ENCODE measurements at places on chromosomes 1 and 21. TPM values are rescaled to one million over a fixed set of nuclear protein-coding genes. Genes with fewer than 3 reads are reported as not detected.

The SERPINC1 gene
- total RNA-seq: not detected

The ZNF593OS gene
- not detected for total RNA-seq

The AMY1A gene
- total RNA-seq: not detected

The TENT5C gene
- total RNA-seq: 10.2 TPM

The CYP4A11 gene
- total RNA-seq: 0.48 TPM

The GPA33 gene
- total RNA-seq: 0.16 TPM

The DNALI1 gene
- 29.4 TPM for total RNA-seq

The ZNF691 gene
- total RNA-seq: 5.8 TPM

The LAMB3 gene
- total RNA-seq: 23.9 TPM

The PLCH2 gene
- 0.16 TPM for total RNA-seq

The RGS1 gene
- total RNA-seq: 210 TPM

The GADD45A gene
- 55.4 TPM for total RNA-seq

The WLS gene
- total RNA-seq: 76.3 TPM

The LAD1 gene
- total RNA-seq: 18.0 TPM

- peak overlapping the region; percentile 80 for H3K27ac ChIP-seq
- H3K36me3 ChIP-seq: no peaks in the 10 kb centered on the region
- H3K4me3 ChIP-seq: no peak overlapping the region
- H3K4me1 ChIP-seq: peaks cover 7% of the 10 kb centered on the region
- no peaks in the 10 kb centered on the region for H3K27me3 ChIP-seq
These were observed 41.3 kb downstream of the RIPK4 start for GRCh38 chr21:41725421-41726031.

- H3K27ac ChIP-seq: no peak overlapping the region
- DNase-seq: no peak
- H3K4me3 ChIP-seq: no peak overlapping the region
- H3K27me3 ChIP-seq: no peaks in the 10 kb centered on the region
- no peaks in the 10 kb centered on the region for H3K36me3 ChIP-seq
- no peaks in the 10 kb centered on the region for H3K4me1 ChIP-seq
These were observed 52.1 kb upstream of the DIPK1A start for GRCh38 chr1:93013145-93014065.

- no peaks in the 10 kb centered on the region for H3K36me3 ChIP-seq
- no peak for DNase-seq
- no peaks in the 10 kb centered on the region for H3K4me1 ChIP-seq
- H3K27me3 ChIP-seq: no peaks in the 10 kb centered on the region
- no peak within 1 kb of the TSS for H3K27ac ChIP-seq
These were observed at the start of gene BECN2 for GRCh38 chr1:241957692-241958494. Gene BECN2 (plus strand): TSS chr1:241957767. CDS start chr1:241957767, 0 bp downstream.

- no peaks in the 10 kb centered on the region for H3K4me1 ChIP-seq
- H3K4me3 ChIP-seq: no peak overlapping the region
- DNase-seq: no peak
- no peak overlapping the region for H3K27ac ChIP-seq
- no peaks in the 10 kb centered on the region for H3K36me3 ChIP-seq
These were observed 163.0 kb upstream of the GORAB start for GRCh38 chr1:170369000-170369399.

DNA sequence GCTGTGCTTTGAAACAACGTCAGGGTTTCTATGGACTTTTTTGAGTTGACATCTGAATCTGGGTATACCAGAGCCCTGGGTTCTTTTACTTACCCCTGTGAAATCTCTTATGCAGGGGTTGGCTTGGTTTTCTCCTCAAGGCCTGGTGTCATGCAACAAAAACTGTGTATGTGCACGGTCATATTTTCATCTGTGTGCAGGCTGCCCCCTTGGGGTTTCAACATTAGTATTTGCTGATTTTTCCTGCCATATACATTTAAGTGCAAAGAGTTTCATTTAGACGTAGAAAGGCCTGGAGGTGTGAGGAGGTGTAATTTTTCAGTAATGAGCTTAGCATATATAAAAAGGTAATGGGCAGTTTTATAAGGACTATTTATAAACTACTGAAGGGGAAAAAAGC lies 22.0 kb upstream of the ZBTB18 start:
- no peak overlapping the region for H3K27ac ChIP-seq
- no peak overlapping the region for H3K4me3 ChIP-seq
- H3K4me1 ChIP-seq: no peaks in the 10 kb centered on the region

GRCh38 chr1:214455971-214456867 lies 95.2 kb downstream of the PTPN14 start:
- H3K27me3 ChIP-seq: no peaks in the 10 kb centered on the region
- no peak for DNase-seq
- H3K4me1 ChIP-seq: no peaks in the 10 kb centered on the region
- H3K4me3 ChIP-seq: no peak overlapping the region

- no peaks in the 10 kb centered on the region for H3K36me3 ChIP-seq
- no peak overlapping the region for H3K4me3 ChIP-seq
- no peak overlapping the region for H3K27ac ChIP-seq
- H3K4me1 ChIP-seq: no peaks in the 10 kb centered on the region
These were observed 38.3 kb downstream of the PRDM15 start for GRCh38 chr21:41840880-41841279.

DNA sequence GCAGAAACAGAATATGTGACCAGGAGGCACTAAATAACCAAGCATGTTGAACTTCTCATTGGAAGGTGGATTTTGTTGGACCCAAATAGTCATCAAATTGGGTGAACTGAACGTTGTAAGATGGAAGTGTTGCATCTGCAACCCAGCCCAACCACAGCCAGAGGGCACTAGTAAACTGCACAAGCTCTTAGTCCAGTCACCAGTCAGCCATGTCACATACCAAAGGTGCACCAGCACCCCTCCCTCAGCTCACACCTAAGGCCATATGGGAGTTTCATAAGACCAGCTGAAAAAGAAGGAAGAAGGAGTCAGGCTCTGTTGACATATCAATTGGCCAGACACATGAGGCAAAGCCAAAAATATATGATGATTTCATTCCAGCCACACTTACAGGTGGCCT lies 481.7 kb upstream of the NR5A2 start:
- no peak overlapping the region for H3K4me3 ChIP-seq
- no peak overlapping the region for H3K27ac ChIP-seq
- H3K4me1 ChIP-seq: no peaks in the 10 kb centered on the region

- H3K4me3 ChIP-seq: no peak overlapping the region
- no peaks in the 10 kb centered on the region for H3K27me3 ChIP-seq
- DNase-seq: no peak
- H3K4me1 ChIP-seq: no peaks in the 10 kb centered on the region
- no peaks in the 10 kb centered on the region for H3K36me3 ChIP-seq
- no peak overlapping the region for H3K27ac ChIP-seq
These were observed 12.9 kb upstream of the KCNJ15 start for GRCh38 chr21:38243732-38244406.

DNA sequence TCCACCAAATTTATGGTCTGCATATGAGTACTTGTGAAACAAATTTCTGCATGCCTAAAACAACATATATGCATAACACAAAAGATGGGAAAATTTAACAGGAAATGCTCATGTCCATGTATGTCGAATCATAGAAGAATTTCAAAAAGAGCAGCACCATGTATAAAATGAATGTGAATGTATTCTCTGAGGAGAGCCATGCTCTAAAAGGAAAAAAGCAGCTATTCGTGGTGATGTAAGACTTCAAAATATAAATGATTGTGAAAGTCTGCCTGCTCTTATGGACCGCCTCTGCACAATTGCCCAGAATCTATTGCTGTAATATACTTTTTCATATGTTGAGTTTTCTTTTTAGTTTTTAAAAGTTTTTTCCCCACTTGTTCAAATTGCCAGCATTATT lies 66.8 kb downstream of the EPB41 start:
- H3K4me1 ChIP-seq: no peaks in the 10 kb centered on the region
- H3K36me3 ChIP-seq: no peaks in the 10 kb centered on the region
- no peak overlapping the region for H3K27ac ChIP-seq
- H3K27me3 ChIP-seq: no peaks in the 10 kb centered on the region
- no peak overlapping the region for H3K4me3 ChIP-seq
- DNase-seq: no peak

GRCh38 chr1:161073474-161074121 lies 3.9 kb upstream of the ARHGAP30 start:
- no peak overlapping the region for H3K4me3 ChIP-seq
- DNase-seq: peak; percentile 69
- H3K36me3 ChIP-seq: no peaks in the 10 kb centered on the region
- peak overlapping the region; percentile 63 for H3K27ac ChIP-seq

DNA sequence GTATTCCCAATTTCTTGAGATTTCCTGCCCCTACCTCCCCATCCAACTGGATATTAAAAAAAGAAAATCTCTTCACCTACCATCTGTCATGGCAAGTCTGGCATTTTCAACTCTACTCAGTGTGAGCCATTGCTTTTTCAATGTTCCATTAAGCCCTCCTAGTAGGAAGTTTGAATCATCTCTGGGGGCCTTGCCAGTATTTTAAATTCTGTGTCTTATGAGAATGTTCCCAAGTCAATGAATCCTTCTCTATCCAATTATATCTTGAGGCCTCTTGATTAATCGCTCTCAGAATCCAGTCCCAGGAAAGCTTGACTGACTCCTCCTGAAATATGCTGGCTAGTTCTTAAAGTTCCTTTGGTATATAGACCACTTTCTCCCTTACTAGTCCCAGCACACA lies 91.5 kb downstream of the NGF start:
- DNase-seq: no peak
- H3K4me3 ChIP-seq: no peak overlapping the region
- no peaks in the 10 kb centered on the region for H3K36me3 ChIP-seq
- no peak overlapping the region for H3K27ac ChIP-seq
- H3K27me3 ChIP-seq: no peaks in the 10 kb centered on the region
- H3K4me1 ChIP-seq: no peaks in the 10 kb centered on the region

DNA sequence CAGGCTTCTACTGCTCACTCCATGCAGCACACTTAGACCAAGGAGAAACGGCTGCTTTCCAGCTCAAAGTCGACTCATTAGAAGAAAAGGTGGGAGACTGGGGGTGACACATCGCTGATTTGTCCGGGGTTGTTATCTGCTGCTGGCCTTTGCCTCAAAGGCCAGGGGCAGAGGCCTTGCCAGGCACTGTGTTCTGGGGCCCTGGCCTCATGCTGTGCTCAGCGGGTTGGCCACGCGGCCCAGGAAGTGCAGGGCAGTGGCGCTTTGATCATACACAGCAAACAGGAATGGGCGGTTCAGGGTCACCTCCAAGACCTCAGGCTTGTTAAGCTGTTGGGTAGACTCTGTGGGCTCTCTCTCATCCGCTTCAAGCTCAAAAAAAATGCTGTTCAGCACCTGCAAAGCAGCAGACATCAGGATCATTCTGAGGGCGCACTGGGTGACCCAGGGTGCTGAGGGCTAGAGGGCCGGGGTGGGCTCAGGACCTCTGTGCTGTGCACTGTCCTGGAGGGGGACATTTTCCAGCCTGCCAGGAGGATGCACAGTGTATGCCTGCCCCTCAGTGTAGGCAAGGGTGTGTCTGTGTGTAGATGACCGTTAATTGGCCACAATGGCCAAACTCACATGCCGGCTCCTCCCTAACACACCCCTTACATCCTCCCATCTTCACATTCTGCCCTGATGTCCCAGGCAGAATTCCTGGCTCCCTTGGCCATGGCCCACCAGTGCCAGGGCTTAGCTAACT lies 10.8 kb downstream of the AGT start:
- no peak overlapping the region for H3K27ac ChIP-seq
- H3K27me3 ChIP-seq: no peaks in the 10 kb centered on the region
- no peak overlapping the region for H3K4me3 ChIP-seq
- H3K4me1 ChIP-seq: no peaks in the 10 kb centered on the region

DNA sequence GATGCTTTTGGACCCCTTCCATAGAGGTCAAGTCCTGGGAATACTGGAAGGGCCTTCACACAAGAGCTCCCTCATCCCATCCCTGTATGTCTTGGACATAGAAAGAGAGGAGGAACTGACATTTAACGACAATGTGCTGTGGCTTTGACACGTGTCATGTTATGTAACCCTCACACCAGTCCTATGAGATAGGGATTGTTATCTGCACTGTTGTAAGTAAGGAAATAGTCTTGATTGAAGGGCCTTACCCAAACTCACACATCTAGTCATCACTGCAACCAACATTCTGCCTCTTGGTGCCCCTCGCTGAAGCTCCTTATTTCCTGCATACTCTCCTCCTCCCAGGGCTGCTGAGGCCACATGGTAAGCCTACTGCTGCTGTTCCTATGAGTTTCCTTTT lies 63.7 kb upstream of the ANGPTL1 start:
- no peak overlapping the region for H3K4me3 ChIP-seq
- no peak for DNase-seq
- no peak overlapping the region for H3K27ac ChIP-seq

- no peak overlapping the region for H3K27ac ChIP-seq
- H3K36me3 ChIP-seq: no peaks in the 10 kb centered on the region
- no peak for DNase-seq
- no peaks in the 10 kb centered on the region for H3K4me1 ChIP-seq
- H3K4me3 ChIP-seq: no peak overlapping the region
These were observed 187.1 kb downstream of the GREM2 start for GRCh38 chr1:240424740-240425464.

GRCh38 chr1:177307771-177308170 lies 137.0 kb downstream of the BRINP2 start:
- H3K36me3 ChIP-seq: no peaks in the 10 kb centered on the region
- DNase-seq: no peak
- H3K27me3 ChIP-seq: no peaks in the 10 kb centered on the region
- no peak overlapping the region for H3K4me3 ChIP-seq
- no peaks in the 10 kb centered on the region for H3K4me1 ChIP-seq

GRCh38 chr21:21606041-21606440 lies 607.8 kb downstream of the NCAM2 start:
- DNase-seq: no peak
- no peak overlapping the region for H3K27ac ChIP-seq
- H3K27me3 ChIP-seq: no peaks in the 10 kb centered on the region
- H3K4me3 ChIP-seq: no peak overlapping the region

DNA sequence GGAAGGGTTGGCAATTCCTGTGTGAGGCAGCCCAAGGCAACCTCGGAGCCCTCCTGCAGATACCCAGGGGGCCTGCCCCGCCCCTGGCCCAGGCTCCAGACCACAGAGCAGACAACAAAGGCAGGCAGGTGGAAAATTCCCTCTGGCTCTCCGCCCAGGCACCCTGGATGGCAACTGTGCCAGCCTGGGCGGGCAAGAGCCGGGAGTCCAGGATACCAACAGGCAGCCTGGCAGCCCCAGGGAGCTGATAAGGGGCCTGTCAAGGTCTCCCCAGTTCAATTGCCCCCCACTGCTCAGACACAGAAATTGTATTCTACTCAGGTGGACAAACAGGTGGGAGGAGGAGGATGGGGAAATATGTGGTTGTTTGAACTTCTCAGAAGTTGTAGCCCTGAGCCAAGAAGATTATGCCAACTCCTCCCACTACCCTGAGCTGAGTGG lies 15.4 kb upstream of the GPR37L1 start:
- no peaks in the 10 kb centered on the region for H3K36me3 ChIP-seq
- H3K4me3 ChIP-seq: no peak overlapping the region
- DNase-seq: peak; percentile 82
- no peaks in the 10 kb centered on the region for H3K27me3 ChIP-seq

DNA sequence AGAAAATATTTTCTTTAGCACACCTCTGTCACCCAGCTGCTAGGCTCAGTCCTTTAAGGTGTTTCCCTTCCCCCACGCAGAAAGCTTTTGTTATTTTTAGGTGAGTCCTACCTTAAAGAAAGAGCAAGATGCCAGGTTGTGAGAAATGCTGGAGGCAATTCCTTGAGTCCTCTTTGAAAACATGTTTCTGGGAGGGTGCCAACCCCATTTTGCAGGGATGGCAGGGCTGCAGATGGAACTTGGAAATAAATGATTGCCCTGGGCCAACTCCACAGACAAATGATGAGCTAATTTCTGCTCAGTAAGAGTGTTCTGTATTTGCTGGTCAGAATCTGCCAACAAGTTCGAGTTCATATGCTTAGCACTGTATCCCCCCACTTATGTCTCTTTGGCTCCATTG lies 119.2 kb upstream of the RAB3GAP2 start:
- no peaks in the 10 kb centered on the region for H3K27me3 ChIP-seq
- H3K27ac ChIP-seq: no peak overlapping the region
- no peaks in the 10 kb centered on the region for H3K36me3 ChIP-seq
- H3K4me1 ChIP-seq: no peaks in the 10 kb centered on the region
- DNase-seq: no peak

All from breast epithelium (tissue), 4 donors.